CD8-positive, alpha-beta memory T cell (primary cell): ENCODE measurements at places on chromosomes 1 and 21.

- no peak overlapping the region for H3K27ac ChIP-seq
- DNase-seq = no peak
- no peaks in the 10 kb centered on the region for H3K27me3 ChIP-seq
- H3K4me1 ChIP-seq = no peaks in the 10 kb centered on the region
Observed at GRCh38 chr1:76961181-76961819, 94.0 kb downstream of the ST6GALNAC5 start.

- DNase-seq = no peak
- no peaks in the 10 kb centered on the region for H3K27me3 ChIP-seq
- no peaks in the 10 kb centered on the region for H3K36me3 ChIP-seq
- H3K27ac ChIP-seq = no peak overlapping the region
Observed at GRCh38 chr21:41596241-41596925, 88.4 kb upstream of the TMPRSS2 start.

- no peak overlapping the region for H3K27ac ChIP-seq
- no peak overlapping the region for H3K4me3 ChIP-seq
- no peaks in the 10 kb centered on the region for H3K36me3 ChIP-seq
Observed at GRCh38 chr1:24551290-24551959, 4.5 kb upstream of the NCMAP start.

DNA sequence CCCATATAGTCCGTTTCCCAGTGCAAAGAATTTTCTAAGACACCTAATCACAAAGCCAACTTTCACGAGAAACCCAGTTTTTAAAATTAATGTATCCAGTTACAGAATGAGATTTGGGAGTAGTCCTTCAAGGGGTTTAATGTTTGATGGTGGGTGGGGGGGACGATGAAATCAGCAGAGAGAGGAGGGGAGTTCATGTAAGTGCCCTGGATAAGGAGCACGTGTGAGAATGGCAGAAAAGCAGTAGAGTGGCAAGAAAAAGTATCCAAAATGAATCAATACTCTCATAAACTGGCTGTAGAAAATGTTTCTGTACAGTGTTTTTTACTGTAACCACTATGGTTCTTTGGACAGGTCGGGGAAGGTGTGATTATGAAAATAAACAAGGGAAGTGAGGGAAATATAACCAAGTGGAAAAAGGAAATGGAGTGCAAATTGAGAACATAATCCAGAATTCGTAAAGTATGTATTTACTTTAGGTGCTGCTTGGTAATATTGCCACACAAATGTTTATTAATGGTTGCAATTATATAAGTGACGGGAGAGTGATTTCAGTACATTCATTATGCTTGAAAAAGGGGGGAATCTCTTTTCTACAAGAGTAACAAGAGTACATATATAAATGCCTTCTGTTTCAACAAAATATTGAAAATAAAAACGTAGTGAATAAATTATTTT is 118.7 kb upstream of the RRP15 start:
- DNase-seq = no peak
- H3K4me3 ChIP-seq = no peak overlapping the region
- peaks cover 4% of the 10 kb centered on the region for H3K4me1 ChIP-seq
- peaks cover 11% of the 10 kb centered on the region for H3K27me3 ChIP-seq
- H3K36me3 ChIP-seq = no peaks in the 10 kb centered on the region

GRCh38 chr21:33881689-33882440 is 33.7 kb downstream of the ATP5PO start:
- no peaks in the 10 kb centered on the region for H3K4me1 ChIP-seq
- H3K36me3 ChIP-seq = no peaks in the 10 kb centered on the region
- no peak overlapping the region for H3K27ac ChIP-seq

DNA sequence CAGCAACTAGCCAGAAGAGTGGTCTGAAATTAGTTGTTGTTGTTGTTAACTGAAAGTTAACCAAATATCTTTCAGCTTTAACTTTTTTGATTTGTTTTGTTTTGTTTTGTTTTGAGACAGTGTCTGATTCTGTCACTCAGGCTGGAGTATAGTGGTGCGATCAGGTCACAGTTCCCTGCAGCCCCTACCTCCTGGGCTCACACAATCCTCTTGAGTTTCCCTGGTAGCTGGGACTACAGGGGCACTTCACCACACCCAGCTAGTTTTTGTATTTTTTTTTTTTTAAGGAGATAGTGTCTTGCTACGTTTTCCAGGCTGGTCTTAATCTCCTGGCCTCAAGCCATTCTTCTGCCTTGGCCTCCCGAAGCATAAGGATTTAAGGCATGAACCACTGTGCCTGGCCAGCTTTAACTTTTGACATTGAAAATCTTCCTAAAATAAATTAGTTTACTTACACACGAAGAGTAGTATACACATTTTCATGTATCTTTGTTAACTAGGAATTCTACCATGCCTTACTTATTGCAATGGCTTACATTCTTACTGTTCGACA is 45.0 kb downstream of the GNG12 start:
- H3K36me3 ChIP-seq = no peaks in the 10 kb centered on the region
- H3K27me3 ChIP-seq = no peaks in the 10 kb centered on the region
- H3K27ac ChIP-seq = no peak overlapping the region
- no peak overlapping the region for H3K4me3 ChIP-seq
- H3K4me1 ChIP-seq = no peaks in the 10 kb centered on the region
- DNase-seq = no peak

DNA sequence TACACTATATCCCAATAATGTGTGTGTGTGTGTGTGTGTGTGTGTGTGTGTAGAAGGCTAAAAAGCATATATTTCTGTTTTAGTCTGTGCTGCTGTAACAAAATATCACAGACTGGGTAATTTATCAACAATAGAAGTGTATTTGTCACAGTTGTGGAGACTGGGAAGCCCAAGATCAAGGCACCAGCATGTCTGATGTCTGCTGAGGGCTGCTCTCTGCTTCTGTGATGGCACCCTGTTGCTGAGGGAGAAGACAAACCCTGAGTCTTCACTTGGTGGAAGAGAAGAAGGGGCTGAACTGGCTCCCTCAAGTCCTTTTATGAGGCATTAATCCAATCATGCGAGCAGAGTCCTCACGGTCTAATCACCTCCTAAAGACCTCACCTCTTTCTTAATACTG is 23.0 kb upstream of the RAB4A start:
- H3K4me1 ChIP-seq = peaks cover 25% of the 10 kb centered on the region
- H3K4me3 ChIP-seq = no peak overlapping the region
- no peaks in the 10 kb centered on the region for H3K36me3 ChIP-seq
- H3K27me3 ChIP-seq = no peaks in the 10 kb centered on the region
- H3K27ac ChIP-seq = no peak overlapping the region

GRCh38 chr1:66316464-66317247 is 217.3 kb upstream of the SGIP1 start:
- no peaks in the 10 kb centered on the region for H3K27me3 ChIP-seq

GRCh38 chr1:159968901-159969300 is 14.9 kb upstream of the SLAMF9 start:
- no peaks in the 10 kb centered on the region for H3K4me1 ChIP-seq
- no peaks in the 10 kb centered on the region for H3K36me3 ChIP-seq
- no peak for DNase-seq
- peaks cover 9% of the 10 kb centered on the region for H3K27me3 ChIP-seq
- no peak overlapping the region for H3K27ac ChIP-seq

DNA sequence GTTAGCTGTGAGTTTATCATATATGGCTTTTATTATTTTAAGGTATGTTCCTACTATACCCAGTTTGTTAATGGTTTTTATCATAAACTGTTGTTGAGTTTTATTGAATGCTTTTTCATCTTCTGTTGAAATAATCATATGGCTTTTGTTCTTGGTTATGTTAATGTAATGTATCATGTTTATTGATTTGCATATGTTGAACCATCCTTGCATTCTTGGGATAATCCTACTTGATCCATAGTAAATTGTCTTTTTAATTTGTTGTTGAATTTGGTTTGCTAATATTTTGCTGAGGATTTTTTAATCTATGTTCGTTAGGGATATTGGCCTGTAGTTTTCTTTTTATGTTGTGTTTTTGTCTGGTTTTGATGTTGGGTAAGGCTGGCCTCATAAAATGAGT is 185.6 kb downstream of the PAPPA2 start:
- H3K4me3 ChIP-seq = no peak overlapping the region
- H3K27me3 ChIP-seq = no peaks in the 10 kb centered on the region
- H3K36me3 ChIP-seq = no peaks in the 10 kb centered on the region
- no peak overlapping the region for H3K27ac ChIP-seq
- DNase-seq = no peak
- H3K4me1 ChIP-seq = no peaks in the 10 kb centered on the region

DNA sequence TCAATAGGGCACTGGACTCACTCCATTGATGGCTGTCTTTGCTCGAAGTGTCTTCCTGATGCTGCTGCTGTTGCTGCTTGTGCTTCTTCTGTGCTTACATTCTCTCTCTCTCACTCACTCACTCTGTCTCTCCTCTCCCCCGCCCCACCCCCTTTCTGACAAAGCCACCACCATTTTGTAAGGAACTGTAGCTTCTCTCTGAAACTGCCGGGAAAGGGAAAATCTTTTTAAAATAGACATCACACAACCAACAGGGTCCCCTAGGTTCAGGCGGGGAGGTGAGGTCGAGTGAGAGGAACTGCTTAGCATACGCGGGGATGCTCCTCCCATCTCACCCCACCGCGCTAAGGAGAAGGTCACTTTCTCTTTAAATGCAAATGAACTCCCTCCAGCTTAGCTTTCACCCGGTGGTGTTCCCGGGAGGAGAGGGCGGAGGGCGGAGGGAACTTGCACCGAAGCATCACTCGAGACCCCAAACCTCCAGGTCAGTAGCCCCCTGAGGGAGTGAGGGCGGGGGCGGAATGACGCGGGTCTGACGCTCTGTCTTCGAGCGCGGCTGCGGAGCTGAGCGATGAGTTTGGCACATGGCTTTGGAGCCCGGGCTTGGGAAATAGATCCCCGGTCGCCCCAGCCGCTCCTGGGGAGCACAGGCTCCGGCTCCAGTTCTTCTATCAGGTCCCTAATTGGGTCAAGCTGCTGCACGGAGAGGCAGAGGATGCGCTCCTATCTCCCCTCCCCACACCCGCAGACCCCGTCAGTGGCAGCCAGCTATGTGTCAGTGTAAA is at the start of gene CCDC28B:
Gene CCDC28B (plus strand): TSS at position 370 of the 785 bp plus-strand sequence. CDS start 1,341 bp downstream, outside the sequence.
- peak; percentile 56 for DNase-seq
- H3K36me3 ChIP-seq = peaks cover under 1% of the 10 kb centered on the region
- H3K4me1 ChIP-seq = peaks cover 49% of the 10 kb centered on the region
- H3K27me3 ChIP-seq = no peaks in the 10 kb centered on the region
- peak within 1 kb of the TSS; percentile 96 for H3K4me3 ChIP-seq

DNA sequence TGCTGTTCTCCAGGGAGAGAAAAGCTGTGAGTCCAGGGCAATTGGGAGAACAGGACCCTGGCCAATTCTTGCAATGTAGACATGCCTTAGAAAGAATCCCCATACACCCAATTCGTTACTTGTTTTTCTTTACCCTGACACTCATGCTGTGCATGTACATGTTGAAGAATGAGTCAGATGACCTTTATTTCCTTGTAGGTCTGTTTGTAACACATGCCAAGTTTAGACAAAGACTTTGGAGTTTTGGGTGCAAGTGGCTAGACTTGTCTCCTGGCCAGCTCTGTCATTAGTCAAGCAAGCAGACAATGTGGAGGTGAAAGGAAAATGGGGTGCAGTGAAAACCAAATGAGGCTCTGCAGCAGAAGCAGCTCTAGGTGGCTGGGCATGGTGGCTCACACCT is 38.1 kb downstream of the GNPAT start:
- H3K27ac ChIP-seq = no peak overlapping the region
- peaks cover 26% of the 10 kb centered on the region for H3K36me3 ChIP-seq
- H3K27me3 ChIP-seq = no peaks in the 10 kb centered on the region
- H3K4me3 ChIP-seq = no peak overlapping the region
- H3K4me1 ChIP-seq = no peaks in the 10 kb centered on the region

DNA sequence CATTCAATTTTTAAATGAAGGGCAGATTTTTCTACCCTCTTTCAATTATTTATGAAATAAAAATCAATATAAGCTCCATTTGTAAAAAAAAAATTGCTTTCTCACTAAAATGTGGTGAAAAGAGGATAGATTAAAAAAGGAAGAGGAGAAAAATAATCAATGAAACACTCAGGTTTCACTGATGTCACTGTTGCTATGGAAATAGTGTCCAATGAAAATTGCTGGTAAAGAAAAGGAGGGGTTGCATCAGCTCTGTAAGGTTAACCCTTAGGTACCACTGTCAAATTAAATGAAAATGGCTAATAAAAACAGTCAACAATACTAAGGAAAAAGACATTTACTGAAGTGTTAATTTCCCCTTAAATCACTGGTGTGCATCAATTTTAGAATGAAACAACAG is 91.6 kb upstream of the TTC39A start:
- peaks cover 7% of the 10 kb centered on the region for H3K36me3 ChIP-seq
- H3K27me3 ChIP-seq = no peaks in the 10 kb centered on the region

- no peak for DNase-seq
- H3K4me3 ChIP-seq = no peak overlapping the region
- H3K36me3 ChIP-seq = no peaks in the 10 kb centered on the region
Observed at GRCh38 chr1:113396585-113396984, 6.3 kb downstream of the MAGI3 start.

DNA sequence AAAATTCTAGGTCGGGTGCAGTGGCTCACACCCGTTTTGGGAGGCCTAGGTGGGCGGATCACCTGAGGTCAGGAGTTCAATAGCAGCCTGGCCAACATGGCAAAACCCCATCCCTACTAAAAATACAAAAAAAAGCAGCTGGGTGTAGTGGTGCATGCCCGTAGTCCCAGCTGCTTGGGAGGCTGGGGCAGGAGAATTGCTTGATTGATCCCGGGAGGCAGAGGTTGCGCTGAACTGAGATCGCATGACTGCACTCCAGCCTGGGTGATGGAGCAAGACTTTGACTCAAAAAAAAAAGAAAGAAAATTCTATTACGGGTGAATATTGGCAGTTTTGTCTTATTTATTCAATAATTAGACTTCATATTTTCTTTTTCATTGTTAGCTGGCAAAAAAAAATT is 62.1 kb downstream of the SNX7 start:
- no peak overlapping the region for H3K4me3 ChIP-seq
- H3K27ac ChIP-seq = no peak overlapping the region
- no peak for DNase-seq
- H3K4me1 ChIP-seq = no peaks in the 10 kb centered on the region
- H3K36me3 ChIP-seq = no peaks in the 10 kb centered on the region

GRCh38 chr21:33388188-33388587 is 15.0 kb upstream of the IFNGR2 start:
- H3K4me3 ChIP-seq = no peak overlapping the region
- H3K4me1 ChIP-seq = peaks cover 25% of the 10 kb centered on the region
- DNase-seq = no peak
- no peak overlapping the region for H3K27ac ChIP-seq

DNA sequence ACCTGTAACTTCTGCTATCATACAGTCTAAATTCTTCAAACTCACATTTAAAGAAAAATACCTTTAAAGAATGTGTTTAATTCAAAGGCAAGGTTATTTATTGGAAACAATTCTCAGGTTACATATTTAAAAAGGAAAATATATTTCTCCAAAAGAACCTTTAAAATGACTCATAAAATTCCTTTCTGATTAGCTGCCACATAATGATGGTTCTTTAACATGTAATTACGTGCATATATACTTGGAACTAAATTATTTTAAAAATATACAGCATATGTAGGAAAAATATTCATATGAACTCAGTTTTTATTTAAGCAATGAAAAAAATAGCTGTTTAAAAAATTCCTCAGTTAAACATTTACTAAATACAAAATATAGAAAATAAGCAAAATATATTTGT is 173.6 kb downstream of the COP1 start:
- no peaks in the 10 kb centered on the region for H3K36me3 ChIP-seq
- no peak overlapping the region for H3K4me3 ChIP-seq
- no peaks in the 10 kb centered on the region for H3K4me1 ChIP-seq
- DNase-seq = no peak

GRCh38 chr1:32390904-32391870 is 3.1 kb downstream of the BSDC1 start:
- no peak overlapping the region for H3K4me3 ChIP-seq
- peak overlapping the region; percentile 55 for H3K27ac ChIP-seq
- peaks cover 40% of the 10 kb centered on the region for H3K4me1 ChIP-seq
- H3K27me3 ChIP-seq = no peaks in the 10 kb centered on the region
- H3K36me3 ChIP-seq = peaks cover 27% of the 10 kb centered on the region

GRCh38 chr21:42360317-42360716 is 6.0 kb downstream of the TFF1 start:
- H3K4me1 ChIP-seq = peaks cover 4% of the 10 kb centered on the region
- H3K27me3 ChIP-seq = no peaks in the 10 kb centered on the region
- no peaks in the 10 kb centered on the region for H3K36me3 ChIP-seq
- no peak overlapping the region for H3K4me3 ChIP-seq
